ENCODE measurements at places on chromosomes 12 and 14.

DNA sequence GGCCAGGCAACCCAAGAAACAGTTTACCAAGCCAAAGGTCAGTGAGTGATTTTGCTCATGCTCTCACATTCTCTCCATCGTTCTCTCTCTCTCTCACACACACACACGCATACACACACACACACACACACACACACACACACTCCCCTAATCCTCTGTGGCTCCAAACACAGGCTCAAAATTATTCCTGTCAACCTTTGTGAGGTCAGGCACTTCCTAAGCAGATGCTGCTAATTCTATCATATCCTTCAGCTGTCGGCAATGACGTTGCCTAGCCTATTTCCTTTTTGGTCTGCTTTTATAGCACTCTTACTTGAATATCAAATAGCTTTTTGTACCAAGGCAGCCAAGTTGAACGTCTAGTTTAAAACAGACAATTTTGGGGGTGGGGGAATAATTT, 98.9 kb upstream of the EGLN3 start:
- DNase-seq, result no peak

- no peak for DNase-seq
These were observed 34.6 kb downstream of the FMNL3 start for GRCh38 chr12:49672301-49673217.

DNA sequence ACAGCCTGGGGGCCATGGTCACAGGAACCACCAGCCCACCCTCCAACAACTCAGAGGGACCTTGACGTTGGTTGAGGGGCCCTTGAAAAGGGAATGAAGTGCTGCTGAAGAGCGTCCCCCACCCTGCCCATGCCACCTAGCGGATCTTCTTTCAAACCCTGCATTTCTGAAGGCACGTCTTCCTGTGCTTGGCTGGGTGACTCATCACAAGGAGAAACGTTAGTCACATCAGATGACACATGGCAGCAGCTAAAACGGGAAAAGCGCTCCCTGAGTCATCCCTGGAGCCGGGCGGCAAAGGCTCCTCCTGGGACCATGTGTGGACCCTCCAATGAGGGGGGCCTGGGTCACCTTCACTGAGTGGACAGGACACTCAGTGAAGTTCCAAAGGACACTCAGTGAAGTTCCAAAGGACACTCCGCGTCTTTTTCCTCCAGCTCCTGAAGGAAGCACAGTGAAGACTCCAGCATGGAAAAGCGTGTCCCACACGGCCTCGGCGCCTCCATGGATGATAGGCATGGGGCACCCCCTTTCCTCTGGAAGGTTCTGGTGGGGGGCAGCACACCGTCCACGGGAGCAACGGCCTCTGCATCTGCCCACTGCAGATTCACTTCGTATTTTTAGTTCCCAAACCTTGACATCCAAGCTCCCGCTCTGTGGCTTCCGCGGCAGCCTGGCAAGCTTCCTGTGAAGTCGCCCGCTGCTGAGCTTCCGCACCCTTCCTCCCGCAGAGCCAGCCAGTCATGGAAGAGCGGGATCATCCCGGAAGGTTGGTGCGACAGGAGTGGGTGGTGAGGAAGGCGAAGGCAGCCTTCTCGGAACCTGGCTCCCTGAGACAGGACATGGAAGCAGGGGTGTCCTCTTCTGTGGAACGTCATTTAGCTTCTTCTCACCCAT, 383.4 kb downstream of the VRK1 start:
- no peak for DNase-seq

- DNase-seq, result no peak
These were observed 179.2 kb upstream of the OR4E1 start for GRCh38 chr14:21852775-21853174.

DNA sequence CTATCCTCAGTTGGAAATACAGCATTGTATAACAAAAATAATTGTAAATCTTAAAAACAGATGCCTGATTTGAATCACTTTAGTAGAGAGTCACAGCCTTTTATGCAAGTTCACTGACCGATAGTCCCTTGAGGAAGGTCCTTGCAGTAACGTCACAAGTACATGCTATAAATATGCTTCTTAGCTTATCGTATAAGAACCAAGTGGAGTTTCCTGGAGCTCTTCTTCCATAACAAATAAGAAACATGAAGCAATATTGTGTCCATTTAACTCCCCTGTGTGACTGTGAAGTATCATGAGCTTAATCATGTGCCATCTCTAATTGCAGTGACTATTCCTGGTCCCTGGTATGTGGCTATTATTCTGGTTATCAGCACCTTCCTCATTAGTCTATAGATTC, 107.9 kb downstream of the SLC38A4 start:
- DNase-seq, result no peak

DNA sequence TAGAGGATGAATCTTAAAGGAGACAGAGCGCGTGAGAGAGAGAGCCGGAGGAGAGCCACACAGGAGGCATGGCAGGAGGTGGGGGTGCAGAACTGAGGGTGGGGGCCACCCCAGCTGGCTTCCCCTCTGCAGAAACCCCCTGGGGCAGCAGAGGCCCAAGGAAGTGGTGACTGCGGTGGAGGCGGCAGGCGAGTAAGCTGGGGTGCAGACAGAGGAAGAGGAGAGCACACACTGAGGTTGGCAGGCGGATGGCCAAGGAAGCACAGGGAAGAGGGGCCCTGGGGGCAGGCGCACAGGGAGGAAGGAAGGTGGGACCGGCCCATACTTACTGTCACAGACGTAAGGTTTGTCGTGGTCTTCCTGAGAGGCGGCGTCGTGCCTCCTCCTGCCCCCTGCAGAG, 179.8 kb downstream of the DPF3 start:
- DNase-seq, result no peak

GRCh38 chr12:124040291-124040690, 67.3 kb downstream of the ZNF664 start:
- no peak for DNase-seq

DNA sequence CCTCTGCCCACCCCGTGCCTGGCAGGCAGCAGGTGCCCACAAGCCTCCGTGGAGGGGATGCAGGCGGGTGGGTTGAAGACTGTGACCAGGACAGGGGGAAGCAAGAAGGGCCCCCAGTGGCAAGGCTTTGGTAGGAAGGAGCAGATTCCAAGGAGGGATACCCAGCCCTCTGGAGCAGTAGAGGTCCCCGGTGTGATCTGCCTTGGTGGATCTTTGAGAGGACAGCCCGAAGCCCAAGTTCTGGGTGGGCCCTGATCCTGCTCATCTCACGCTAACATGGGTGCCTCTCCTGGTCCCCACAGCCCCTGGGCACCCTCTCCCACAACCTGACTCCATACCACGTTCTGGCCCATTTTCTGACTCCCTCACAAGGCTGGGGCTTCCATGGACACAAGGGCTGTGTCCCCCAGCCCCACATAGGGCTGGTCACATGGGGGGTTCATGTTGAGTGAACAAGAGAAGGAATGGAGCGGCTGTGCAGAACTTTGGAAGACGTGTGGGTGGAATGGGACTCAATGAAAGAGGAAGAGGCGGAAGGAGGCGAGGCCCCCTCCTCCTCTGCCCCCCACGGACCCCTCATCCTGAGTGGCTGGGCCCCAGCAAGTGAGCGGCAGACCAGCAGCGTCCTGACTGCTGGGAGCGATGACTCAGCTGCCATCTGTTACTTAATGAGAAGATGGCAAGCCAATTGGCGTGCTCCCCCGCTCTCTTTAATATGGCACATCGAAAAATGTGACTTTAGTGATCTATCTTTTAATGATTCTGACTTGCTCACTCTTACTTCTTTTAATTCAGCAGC, 77.0 kb upstream of the BCL11B start:
- no peak for DNase-seq

- no peak for DNase-seq
These were observed 506 bp downstream of the CRY1 start for GRCh38 chr12:107092669-107093416.

- DNase-seq, result no peak
These were observed 231.4 kb downstream of the ANO2 start for GRCh38 chr12:5713599-5714081.

- DNase-seq, result no peak
These were observed 23.2 kb upstream of the ANO6 start for GRCh38 chr12:45192707-45193106.

DNA sequence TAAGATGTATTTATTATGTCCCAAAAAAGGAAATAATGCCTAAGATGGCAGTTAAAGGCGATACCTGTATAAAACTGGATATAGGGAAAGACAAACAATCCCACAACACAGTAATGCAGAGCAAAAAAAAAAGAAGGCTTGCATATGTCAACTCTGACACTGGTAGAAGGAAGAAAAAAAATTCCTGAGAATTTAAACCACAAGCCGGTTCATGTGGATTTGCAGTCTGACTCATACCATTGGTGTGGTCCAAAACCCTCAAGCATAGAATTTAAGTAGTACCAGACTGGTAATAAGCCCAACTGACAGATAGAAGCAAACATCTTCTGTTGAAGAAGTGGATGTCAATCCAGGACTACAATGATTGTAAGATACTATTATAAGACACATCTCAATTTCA, 7.2 kb downstream of the DNAI7 start:
- no peak for DNase-seq

- no peak for DNase-seq
These were observed 152.5 kb upstream of the BTG1 start for GRCh38 chr12:92297932-92298696.

- no peak for DNase-seq
These were observed 1.5 kb downstream of the FKBP4 start for GRCh38 chr12:2796187-2796666.

DNA sequence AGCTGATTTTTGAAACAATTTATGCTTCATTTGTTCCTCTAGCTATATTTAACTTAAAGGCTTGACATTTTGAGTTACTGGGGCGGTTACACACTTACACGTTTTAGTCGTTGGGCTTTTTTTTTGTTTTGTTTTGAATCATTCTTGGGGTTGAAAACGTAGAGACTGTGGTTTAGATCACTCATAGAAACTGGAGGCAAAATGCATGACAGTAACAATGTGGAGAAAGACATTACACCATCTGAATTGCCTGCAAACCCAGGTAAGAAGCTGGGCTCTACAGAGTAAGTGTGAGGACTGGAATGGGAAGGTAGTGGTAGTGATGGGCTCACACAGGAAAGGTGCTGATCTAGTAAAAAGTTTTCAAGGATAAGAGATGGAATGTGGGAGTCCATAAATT, at the start of gene CLEC2D:
Gene CLEC2D (plus strand): TSS at position 180 of the 400 bp plus-strand sequence. CDS start 22 bp downstream, at position 202.
- DNase-seq, result no peak

DNA sequence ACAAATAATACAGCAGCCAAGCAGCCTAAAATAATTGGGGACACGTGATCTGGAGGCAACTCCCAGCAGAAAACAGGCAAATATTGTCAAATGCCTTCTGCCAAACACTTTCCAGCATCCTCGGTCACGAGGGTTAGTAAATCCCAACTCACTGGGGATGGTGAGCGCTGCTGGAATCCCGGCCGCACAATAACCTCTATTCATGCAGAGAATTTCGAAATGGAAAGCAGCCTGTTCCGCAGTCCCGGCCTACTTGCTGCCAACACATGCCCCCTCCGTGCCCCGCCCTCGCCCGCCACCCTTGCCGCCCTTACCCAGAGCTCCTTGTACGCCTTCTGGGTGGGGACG, 62.2 kb downstream of the RFX4 start:
- DNase-seq, result no peak

DNA sequence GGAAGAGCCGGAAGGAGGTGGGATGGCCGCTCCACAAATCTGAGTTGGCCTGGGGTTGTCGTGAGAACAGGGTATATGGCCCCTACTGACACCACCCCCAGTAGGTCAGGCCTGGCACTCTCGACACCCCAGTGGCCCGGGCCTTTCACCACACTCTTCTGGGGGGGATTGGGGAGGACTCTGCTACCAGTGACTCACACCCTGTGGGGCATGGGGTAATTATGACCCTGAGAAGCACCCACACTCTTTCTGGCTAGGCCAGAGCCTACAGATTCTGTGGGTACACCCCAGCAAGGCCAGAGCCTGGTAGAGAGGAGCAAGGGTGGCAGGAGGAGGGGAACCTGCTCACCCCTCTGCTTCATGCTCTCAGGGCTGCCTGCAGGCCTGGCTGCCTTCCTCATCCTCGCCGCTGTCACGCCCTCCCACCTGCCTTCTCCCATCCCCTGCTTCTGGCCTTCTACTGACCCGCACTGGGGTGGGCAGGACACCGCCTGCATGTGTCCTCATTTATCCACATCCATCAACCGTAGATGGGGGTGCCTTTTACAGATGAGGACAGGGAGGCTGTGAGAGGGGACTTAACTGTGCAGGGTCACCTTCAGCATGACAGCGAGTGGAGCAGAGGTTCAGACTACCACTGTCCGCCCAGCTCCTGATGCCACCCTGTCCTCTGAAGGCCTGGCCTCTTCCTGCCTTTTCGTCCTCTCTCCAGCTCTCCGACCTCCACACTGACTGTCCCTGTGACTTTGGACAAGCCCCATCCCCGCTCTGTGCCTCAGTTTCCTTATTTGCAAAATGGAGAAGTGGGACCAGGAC, 18.4 kb downstream of the ASB2 start:
- DNase-seq, result no peak

GRCh38 chr14:69876848-69877306, 2.3 kb upstream of the SMOC1 start:
- DNase-seq, result no peak

- no peak for DNase-seq
These were observed 38.2 kb upstream of the FBLN5 start for GRCh38 chr14:91985521-91986255.

DNA sequence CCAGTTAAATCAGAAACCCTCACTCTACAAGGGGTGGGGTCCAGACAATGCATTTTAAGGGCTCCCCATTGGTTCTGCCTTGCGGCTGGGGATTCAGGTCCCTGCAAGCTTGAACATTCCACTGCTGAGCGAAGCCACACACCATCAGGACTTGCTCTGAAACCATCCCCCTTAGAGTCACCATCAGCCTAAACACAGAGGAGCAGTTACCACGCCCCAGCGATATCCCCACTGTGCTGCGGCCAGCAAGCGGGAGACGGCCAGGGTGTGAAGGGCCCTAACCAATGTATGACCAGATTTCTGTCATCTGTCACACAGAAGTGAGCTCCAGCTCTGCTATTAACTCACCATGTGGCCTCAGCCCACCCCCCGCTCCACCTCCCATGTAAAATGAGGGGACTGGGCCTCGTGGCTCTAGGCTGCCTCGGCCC, 29.7 kb downstream of the CCDC88C start:
- no peak for DNase-seq

- no peak for DNase-seq
These were observed 43.3 kb upstream of the RASSF3 start for GRCh38 chr12:64566831-64567517.

GRCh38 chr12:104122298-104122697, 15.7 kb downstream of the NFYB start:
- no peak for DNase-seq

DNA sequence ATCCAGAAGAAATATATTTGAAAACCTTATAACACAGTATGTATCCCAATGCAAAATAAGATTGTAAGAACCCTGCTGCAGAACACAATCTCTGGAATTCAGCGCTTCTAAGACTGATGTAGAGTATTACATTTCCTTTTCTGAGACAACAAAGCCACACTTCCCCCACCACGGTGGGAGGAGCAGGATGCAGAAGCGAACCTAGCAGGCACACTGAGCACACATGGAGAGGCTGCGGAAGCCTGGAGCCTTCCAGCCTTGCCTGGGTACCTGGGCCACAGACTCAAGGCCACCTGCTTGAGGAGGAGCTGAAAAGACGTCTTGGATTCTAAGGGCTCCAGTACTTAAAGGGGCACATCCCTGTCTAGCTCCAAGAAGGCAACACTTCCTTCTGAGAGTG, 46.4 kb downstream of the TCHP start:
- DNase-seq, result no peak
